NCI-H187 treated with DMSO at 0.1 percent for 48 hours (cell line): ENCODE measurements at places on chromosomes 11 and 22.

DNA sequence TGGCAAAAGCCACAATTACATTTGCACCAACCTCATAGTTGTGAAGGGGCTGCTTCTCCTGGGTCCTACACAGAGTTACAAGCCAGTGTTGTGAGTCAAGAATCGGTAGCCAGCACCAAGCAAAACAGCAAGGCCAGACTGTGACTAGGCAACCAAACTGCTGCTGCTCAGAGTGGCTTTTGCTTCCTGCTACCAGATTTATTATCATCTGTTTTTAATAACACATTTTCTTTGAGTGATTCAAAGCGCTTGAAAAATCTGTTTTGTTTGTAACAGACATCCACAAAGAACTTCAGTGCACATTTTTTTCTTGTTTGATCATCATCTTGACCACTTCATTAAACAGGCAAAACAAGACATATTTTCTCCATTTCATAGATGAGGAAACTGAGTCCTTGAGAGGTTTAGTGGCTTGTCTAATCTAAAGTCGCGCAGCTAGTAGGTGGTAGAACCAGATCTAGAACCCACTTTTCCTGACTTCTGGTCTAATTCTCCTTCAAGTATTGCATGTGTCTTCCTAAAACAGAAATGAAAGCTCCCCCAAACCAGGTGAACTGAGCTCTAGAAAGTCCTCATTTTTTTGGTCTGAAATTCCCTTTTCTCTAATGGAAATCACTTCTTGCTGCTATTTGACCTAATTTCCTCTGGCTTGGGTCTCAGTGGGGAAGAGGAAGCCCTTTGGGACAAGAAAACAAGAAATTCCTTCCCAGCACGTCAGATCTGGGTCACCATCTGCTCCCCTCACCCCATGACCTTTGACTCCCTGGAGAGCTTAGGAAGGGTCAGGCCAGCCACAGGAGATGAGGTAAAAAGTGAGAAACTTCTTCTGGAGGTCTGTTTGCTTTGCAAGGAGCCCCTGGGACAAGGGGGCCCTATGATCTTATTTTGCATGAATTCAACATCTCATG lies 39.9 kb downstream of the CWC15 start:
- DNase-seq = no peak

GRCh38 chr11:70398834-70399680 lies 728 bp downstream of the CTTN start:
- no peak for DNase-seq

DNA sequence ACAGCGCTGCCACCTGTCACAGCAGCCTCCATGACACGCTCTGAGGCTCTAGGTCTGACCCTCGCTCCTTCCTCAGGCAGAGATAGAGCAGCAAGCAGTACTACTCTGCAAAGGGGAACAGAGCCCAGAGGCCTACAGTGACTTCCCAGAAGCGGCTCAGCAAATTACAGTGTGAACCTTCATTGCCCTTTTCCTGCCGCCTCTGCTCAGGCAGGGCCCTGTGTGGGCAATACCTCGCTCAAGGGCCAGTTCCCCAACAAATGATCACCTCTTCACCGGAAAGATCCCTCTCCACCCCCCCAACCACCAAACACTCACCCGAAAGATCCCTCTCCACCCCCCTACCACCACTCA lies 12.3 kb downstream of the KIAA0930 start:
- DNase-seq = no peak

DNA sequence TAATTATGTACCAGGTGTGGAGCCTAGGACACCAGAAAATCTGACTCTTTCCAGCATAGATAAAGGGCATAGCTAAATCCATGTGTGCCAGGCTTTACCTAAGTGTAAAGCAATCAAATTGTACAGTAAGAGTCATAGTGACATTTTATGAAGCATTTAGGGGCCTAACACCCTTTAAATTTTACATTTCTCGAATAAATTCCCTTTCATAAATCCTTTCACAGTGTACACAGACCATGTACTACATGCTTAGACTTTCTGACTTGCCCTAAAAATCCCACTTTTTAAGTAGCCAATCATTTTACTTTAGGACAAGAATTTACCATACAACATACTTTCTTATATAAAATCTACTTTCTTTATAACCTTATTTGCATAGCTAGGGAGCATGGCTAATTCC lies 727.6 kb upstream of the LUZP2 start:
- DNase-seq = no peak
